ENCODE measurements at places on chromosomes 5 and 9. TPM values are rescaled to one million over a fixed set of nuclear protein-coding genes. Genes with fewer than 3 reads are reported as not detected.

GRCh38 chr5:95026718-95027117 is 258.2 kb downstream of the MCTP1 start:
- no peak for DNase-seq

DNA sequence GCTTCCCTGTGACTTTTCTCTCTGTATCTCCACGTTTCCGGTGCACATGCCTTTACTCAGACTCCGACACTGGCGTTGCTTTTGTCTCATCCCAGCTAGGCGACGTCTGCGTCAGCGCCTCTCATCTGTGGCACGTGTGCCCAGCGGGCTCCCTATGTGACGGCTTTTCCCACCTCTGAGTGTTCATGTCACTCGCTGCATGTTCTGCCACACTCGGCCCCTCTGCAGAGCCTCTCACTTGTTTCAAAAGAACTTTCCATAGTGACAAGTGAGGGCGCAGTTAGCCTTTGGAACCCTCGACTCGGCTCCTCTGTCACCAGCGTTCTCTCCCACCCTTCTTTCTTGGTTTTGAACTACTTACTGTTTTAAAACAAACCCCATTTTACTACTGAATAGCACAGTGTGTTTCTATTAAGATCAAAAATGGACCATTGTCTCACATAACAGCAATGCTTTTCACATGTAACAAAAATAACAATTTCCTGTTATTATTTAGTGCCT is 113.4 kb upstream of the CACNA1B start:
- DNase-seq, result no peak

- DNase-seq, result no peak
Observed at GRCh38 chr9:112785986-112786385, 35.4 kb downstream of the SNX30 start.

The PCDHGC5 gene
- polyA plus RNA-seq, result 1.4 TPM

DNA sequence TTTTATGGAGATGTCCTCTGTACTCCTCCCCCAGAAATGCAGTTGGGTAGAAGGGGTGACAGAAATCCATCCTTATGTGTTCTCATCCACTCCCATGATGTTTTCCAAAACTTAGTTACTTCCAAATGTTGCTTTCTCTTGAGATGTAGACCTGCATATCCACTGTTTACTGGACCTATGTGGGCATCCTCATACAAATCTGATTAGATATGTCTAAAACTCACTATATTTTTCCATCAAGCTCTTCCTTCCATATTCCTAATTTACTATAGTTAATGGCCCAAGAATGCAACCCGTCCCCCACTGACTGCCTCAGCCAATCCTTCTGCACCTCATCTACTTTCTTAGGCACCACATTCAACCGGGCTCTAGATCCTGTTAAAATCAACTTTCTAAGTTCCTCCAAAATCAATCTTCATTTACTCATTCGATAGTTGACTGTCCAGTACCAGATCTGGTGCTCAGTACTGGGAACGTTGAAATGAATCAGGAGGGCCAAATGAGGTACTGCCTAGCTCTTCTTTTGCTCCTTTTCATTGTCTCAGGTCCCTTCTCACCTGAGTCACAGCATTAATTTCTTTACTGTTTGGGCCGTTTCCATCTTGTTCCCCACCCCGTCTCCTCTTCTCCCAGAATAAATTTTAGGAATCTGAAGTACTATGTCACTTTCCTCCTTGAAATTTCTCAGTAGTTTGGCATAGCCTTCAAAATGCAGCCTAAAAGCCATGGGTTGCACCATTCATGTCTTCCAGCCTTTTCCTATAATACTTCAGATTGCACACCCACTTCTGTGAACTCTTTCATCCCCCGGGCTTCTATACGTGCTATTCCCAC is 7.9 kb downstream of the PLK2 start:
- no peak for DNase-seq

The EIF4E1B gene
- polyA plus RNA-seq, result not detected

The NEUROG1 gene
- polyA plus RNA-seq, result not detected
